ENCODE measurements at places on chromosomes 16 and 17. TPM values are rescaled to one million over a fixed set of nuclear protein-coding genes. Genes with fewer than 3 reads are reported as not detected.

Gene LDHD
- 0.33 TPM for total RNA-seq

DNA sequence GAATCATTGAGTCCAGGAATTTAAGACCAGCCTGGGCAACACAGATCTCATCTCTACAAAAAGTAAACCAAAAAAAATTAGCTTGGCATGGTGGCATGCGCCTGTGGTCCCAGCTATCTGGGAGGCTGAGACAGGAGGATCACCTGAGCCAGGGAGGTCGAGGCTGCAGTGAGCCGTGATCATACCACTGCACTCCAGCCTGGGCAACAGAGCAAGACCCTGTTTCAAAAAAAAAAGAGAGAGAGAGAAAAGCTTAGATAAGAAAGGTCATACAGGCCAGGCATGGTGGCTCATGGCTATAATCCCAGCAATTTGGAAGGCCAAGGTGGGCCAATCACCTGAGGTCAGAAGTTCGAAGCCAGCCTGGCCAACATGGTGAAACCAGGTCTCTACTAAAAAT lies 63.5 kb upstream of the DNAH17 start:
- no peak for ATAC-seq

Gene CSH1
- not detected for total RNA-seq

- ATAC-seq: no peak
These were observed 33.8 kb downstream of the FOXK2 start for GRCh38 chr17:82553210-82553930.

GRCh38 chr17:77375917-77376651 lies 235.3 kb downstream of the SEC14L1 start:
- ATAC-seq: no peak

DNA sequence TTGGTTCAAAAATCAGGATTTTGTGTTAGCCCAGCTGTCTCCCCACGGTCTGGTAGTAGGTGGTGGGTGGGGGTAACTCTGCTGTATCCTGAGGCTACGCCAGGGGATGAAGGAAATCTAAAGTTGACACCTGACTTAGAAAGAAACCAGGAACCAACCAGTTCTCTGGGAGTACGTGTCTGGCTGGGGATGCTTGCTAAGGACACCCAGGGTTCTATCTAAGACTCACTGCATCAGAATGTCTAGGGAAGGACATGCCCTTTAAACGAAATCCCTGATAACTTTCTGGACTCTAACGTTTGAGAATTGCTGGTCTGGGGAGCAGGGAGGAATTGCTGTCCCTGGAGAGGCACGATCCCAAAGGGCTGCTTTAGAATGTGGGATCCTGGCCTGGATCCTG lies 39.2 kb upstream of the CES5A start:
- ATAC-seq: no peak

DNA sequence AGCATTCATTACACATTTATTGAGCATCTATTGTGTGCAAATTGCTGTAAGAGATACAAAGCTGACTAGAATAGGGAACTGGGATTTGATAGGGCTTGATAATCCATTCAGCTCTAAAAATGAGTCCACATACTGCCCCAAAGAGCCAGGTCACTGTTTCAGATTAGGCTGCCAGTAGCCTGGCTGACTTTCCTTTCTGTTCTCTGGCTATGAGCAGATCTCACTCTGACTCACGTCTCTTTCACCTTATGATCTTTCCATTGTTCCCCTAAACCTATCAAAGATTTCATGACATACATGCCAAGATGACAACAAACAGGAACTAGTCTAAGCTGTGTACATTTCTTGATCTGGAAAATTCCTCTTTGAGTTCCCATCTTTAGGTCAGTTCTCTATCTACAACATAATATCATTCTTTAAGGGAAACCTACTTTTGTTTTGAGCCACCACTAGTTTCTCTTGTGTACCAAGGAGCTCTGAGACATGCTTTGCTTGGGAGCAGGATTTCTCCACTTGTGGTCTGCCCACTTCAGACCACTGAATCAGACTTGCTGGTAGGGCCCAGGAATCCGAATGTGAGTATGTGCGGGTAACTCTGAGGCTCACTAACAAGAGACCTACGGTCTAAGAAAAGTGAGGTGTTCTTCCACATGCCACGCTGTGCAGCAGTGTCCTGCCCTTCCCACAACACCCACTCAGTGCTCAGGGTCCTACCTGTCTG lies 40.9 kb upstream of the ICAM2 start:
- no peak for ATAC-seq

DNA sequence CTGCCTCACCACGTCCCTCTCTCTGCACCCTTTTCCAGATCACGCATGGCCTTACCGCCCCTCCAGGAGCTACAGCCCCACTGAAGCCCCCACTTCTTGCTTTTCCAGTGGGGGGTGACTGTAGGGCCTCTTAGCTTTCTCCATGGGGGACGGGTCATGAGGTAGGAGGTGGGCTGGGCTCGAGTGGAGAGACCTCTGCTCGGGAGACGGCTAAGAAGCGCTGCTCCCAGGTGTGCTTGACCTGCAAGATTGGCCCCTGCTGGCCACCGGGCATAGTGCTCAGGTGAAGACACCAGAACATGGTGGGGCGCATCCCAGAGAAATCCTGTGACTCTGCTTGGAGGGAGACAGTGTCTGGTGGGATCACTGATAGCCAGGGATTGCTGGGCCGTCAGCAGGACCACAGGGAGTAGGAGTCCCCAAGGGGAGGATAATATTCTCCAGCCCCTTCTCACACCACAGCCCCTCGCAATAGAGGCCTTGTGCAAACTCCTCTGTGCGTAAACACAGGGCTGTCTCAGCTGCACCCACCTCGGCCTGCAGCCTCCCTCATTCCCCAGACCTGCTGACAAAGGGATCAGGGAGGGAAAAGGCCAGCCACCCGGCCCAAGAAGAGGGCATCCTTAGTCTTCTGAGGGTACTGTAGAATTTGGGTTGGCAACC lies 8.9 kb upstream of the GALK1 start:
- ATAC-seq: peak; percentile 16

DNA sequence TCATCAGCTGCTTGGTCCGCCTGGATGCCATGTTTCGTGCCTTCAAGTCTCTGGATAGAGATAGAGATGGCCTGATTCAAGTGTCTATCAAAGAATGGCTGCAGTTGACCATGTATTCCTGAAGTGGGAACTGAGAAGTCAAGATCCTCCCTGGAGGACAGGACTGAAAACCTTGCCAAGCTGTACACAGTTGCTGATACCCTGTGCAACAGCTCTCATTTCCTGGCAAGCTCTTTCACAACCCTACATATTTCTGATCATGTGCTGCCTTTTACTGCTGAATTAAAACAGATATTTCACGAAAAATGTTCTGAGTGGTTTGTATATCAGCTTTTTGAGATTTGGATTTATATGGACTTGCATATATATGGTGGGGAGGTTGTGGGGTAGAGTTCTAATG lies 898 bp downstream of the CAPNS2 start:
- ATAC-seq: no peak

DNA sequence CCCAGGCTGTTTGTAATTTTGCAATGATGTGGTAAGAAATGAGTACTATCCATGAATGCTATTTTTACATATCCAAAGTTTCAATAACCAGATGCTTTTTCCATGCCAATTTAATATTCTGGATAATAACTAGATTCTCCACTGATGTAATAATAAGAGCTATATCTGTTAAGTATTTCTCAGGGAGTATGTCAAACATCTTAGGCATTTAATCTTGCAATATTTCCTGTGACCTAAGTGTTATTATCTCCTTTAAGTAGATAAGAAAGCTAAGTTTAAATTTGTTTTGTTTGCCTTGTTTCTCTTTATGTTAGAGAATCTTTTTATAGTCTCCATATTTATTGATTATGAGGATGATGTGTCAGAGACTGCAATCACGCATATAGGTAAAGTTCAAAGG lies 32.3 kb upstream of the HS3ST3A1 start:
- no peak for ATAC-seq

- ATAC-seq: no peak
These were observed 222.7 kb downstream of the HS3ST4 start for GRCh38 chr16:25914357-25914962.

- ATAC-seq: peak; percentile 8
These were observed 11.4 kb upstream of the TMEM238L start for GRCh38 chr17:10815319-10815718.

DNA sequence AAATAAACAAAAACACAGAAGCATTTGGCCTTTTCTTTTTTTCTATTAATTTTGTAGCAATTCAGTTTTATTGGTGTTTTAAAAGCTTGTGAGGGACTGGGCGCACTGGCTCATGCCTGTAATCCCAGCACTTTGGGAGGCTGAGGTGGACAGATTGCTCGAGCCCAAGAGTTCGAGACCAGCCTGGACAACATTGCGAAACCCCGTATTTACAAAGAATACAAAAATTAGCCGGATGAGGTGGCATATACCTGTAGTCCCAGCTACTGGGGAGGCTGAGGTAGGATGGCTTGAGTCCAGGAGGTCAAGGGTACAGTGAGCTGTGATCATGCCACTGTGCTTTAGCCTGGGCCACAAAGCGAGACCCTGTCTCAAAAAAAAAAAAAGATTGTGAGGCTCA lies 53.4 kb downstream of the SEC14L1 start:
- ATAC-seq: no peak

DNA sequence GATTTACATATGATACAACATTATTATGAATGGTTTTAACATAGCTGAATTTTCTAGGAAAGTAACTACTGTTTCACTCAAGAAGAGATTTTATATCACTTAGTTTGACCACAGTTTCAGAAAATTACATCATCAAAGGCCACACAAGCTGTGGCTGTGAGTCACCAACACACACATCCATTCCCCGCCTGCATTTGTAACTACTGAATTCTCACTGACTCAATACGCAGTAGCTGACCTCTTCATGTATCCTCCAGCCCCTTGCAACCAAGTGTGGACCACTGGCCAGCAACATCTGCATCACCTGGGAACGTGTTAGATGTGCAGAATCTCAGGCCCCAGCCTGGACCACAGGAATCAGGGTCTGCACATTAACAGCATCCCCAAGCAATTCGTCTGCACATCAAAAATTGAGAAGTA lies 197.6 kb downstream of the XYLT1 start:
- ATAC-seq: peak; percentile 89

Gene LAT
- total RNA-seq: 2.0 TPM

DNA sequence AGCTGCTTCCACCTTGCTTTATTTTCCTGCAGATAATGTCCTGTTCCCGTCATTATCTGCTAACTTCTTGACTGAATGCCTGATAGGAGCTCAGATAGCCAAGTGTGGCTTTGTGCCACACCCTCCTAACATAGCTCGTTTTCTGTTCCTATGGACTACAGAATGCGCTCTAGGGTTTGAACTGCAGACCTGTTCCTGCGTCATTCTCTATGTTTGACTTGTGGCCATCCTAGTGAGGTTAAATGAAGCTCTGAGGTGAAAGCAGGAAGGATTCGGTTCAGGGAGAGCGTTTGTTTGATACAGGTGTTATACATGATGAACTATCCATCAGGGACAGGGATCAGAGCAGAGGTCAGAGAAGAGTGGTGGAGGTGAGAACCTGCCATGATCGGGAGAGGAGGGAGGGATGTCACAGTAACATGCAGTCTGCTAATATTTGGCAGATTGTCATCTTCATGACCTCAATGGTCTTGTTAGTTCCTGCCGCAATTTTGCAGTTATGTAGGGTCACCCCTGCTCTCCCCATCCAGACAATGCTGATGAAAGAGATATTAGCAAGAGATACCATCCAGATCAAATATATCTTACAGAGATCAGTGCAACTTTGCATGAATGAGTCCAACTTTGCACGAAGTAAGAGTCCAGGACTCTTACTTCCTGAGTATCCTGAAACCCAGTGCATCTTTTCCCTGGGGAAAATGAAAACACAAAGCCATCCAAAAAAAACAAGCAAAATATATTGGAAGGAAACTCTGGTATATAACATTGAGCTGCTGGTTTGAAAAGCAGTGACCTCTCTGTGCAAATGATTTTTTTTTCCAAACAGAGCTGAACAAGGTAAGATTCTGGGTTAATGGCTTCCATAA lies 32.8 kb downstream of the MPHOSPH6 start:
- no peak for ATAC-seq

GRCh38 chr16:30570636-30571444 lies 674 bp downstream of the ZNF688 start:
- ATAC-seq: no peak

Gene CA4
- 1.4 TPM for total RNA-seq

GRCh38 chr16:20803192-20803560 lies 3.1 kb downstream of the ERI2 start:
- ATAC-seq: no peak

GRCh38 chr16:25012525-25012991 lies 2.6 kb downstream of the ARHGAP17 start:
- ATAC-seq: no peak

- no peak for ATAC-seq
These were observed 21.4 kb downstream of the FLYWCH1 start for GRCh38 chr16:2933136-2933535.

GRCh38 chr17:72471296-72471695 lies 350.5 kb downstream of the SOX9 start:
- no peak for ATAC-seq

DNA sequence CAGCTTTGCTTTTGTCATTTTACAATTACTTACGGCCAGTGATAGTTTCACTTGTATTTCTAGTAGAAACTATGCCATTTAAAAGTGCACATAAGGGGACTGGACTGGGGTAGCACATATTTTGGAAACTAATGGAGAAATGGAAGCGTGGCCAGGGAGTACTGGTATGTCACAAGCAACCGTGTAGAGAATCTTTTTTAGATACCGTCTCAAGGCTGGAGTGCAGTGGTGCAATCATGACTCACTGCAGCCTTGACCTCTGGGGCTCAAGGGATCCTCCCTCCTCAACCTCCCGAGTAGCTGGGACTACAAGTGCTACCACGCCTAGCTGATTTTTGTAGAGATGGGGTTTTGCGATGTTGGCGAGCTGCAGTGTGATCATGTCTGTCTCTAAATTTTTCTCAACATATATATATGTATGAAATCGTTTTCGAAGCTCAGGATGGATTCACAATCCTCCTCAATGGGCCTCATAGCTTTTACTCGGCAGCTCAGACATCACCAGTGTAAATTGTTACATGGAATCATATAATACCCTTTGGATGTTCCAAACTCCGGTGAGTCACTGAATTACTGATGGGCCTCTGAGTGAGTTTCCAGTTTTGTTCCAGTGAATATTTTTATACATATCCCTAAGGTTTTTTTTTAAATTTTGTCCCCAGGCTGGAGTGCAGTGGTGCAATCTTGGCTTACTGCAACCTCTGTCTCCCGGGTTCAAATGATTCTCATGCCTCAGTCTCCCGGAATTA lies 51.7 kb downstream of the ZNF778 start:
- ATAC-seq: no peak

Gene ABCA9
- 0.25 TPM for total RNA-seq

DNA sequence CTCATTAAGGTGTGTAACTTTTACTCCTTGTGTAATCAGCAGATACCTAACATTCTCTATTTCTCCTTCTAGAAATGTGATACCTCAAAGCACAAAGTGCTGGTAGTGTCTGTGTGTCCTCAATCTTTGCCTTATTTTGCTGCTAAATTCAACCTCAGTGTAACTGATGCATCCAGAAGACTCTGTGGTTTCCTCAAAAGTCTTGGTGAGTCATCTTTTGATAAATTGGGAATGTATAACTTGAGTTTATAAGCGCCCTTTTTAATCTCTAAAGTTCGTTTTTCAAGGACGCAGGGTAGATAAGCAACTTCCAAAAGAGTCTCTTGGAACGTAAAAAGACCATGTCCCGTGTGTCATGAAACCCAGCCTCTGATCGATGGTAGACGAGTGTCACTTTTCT lies 10.2 kb downstream of the NARF start:
- ATAC-seq: no peak

Data from motor neuron (in vitro differentiated cells).